ENCODE measurements at places on chromosomes 7 and 10.

DNA sequence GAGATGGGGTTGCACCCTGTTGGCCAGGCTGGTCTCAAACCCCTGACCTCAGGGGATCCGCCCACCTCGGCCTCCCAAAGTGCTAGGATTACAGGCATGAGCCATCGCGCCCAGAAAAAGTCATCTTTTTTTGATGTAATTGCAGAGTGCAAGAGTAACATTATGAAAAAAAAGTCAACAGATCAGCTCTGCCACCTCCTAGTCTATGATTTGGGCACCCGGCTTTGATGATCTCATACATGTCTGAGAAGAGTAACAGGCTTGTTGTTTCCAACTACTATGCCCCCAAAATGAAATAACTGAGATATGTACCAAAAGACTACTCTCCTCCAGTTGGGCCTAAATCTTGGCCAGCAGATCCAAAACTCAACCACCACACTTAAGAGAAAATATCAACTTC lies 40.8 kb downstream of the VOPP1 start:
- no peak for DNase-seq

- no peak for DNase-seq
Measured at GRCh38 chr10:103609231-103610082, 116.0 kb downstream of the NEURL1 start.

DNA sequence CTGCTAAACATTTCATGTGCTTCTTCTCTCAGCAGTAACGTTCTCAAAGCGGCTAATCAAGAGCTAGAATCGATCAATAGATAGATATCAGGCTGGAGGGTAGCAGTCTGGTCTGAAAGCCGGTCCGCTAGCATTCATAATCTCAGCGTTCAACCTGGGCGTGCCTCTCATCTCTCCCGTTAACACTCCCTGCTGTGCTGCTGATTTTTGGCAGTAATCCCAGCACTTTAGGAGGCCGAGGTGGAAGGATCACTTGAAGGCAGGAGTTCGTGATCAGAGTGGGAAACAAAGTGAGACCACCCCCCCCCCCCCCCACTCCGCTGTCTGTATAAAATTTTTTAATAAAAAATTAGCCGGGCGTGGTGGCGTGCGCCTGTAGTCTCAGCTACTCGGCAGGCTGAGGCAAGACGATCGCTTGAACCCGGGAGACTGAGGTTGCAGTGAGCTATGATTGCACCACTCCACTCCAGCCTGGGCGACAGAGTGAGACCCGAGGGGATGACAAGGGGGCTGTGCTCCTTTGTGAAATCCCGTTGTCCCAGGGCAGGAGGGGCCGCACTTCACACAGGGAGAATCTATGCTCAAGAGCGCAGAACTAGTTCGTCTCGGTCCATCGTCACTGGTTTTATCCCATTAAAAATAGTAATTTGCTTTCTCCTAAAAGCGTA lies 624 bp upstream of the CEP55 start:
- peak; percentile 18 for DNase-seq

GRCh38 chr10:66228887-66229286 lies 696.9 kb upstream of the LRRTM3 start:
- no peak for DNase-seq

DNA sequence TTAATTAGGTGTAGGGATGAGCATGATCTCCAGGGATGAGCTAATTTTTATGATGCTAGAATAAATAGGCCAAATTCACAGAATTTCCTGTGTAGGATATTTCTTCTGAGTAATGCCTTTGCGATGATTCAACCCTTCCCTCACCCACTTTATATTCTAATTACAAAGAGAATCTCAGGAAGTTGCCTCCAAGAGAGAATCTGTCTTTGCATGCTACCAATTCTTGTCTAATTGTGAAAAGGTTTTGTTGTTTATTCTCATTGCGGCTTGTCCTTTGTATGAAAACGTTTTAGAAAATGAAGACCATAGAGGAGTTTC lies 6.3 kb downstream of the C7orf57 start:
- DNase-seq = no peak

DNA sequence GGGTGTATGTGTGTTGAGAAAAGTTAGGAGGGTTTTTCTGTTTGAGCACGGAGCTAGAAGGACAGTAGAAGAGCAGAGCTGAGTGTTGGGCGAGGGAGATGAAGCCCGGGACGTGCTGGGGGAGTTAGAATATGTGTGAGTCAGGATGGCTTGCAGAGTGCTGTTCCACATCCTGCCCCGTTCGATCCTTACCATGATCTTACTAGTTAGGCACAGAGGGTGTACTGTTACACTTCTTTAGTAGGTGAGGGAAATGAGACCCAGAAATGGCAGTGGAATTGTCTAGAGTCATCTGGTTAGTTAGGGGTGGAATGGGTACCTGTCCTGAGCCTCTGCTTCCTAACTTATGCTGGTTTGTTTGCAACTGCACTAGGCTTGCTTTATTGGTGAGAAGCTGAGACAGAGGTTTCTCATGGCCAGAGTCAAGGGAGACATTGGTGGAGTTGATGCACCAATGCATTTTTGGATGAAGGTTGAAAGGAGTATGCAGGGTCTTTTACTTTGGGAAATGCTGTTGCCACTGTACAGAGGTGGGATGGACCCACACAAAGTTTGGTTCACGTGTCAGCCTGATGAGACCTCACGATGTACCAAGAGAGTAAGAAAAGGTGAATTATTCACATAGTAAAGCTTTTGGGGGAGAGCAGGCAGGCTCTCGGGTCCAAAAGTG lies 42.4 kb downstream of the CCNY start:
- no peak for DNase-seq

DNA sequence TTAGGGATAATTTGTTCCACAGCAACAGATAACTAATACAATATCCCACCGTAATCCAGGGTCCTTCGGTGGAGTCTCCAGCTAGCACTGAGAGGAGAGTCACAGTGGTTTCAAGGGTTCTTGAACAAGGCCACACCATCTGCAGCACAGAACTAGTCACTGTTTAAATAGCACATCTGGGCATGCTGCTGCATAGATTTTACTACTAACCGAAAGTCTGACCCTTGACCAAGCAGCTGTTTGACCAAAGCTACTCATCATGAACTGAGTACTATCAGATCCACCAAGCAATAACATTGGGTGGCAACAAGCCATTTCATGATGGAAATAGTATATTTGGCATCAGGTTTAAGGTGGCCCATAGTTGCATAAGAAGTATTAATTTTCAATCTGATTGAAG lies 53.2 kb downstream of the ANKMY2 start:
- DNase-seq = no peak

DNA sequence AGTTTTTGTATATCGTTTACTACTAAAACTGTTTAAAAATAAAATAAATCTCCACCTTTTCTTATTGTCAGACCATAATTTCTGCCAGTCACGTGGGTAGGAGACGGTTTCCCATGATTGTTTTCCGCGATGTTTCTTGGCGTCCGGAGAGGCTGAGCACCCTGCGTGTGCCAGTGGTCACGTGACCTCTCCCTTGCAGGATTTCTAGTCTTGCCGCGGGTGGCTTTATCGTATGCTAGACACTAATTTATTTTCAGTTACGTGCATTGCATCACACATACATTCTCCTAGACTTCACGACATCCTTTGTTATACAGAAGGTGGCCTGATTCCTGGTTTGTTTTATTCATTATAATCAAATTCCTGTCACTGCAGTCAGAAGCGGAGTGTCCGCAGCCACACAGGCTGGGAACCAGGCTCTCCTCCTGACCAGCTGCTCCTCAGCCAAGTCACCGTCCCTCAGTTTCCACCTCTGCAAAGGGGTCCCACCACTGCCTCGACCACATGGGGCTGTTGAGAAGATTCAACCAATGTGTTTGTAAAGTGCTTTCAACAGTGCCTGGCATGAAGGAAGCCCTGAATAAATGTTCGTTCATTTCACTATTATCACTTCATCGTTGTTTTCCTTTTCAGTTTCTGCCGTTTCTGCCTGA lies 203.2 kb upstream of the PPP2R2D start:
- DNase-seq = no peak

DNA sequence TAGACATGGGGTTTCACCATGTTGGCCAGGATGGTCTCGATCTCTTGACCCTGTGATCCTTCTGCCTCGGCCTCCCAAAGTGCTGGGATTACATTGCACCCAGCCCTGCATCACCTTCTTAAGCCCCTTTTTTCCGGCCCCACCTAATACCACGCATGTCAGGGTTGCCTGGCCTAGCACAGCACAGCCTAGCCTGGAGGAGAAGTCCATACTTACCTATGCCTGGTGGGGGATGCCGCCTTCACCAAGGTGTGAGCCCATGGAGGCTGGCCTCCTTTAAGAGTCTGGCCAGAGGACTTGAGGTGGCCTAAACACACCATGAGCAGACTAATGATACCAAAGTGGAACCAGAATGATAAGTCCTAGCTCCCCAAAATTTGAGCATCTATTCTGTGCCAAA lies 22.0 kb upstream of the CUX1 start:
- no peak for DNase-seq

DNA sequence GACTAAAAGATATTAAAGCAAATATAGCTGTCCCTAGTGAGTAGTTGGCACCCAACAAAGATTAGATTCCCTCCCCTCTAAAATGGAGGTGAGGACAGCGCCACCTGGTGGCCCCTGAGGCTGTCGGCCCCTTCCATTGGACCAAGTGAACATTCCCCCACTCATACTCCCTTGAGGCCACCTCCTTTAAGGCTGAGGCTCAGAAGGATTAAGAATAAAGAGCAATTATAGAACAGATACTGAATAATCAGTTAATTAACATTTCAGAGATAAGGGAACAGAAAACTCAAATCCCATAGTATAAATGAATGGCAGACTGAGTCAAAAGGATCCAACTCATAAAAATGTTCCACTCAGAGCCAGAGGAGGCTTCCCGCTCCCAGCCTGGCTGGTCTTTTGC lies 130.4 kb upstream of the GHITM start:
- DNase-seq = peak; percentile 56

DNA sequence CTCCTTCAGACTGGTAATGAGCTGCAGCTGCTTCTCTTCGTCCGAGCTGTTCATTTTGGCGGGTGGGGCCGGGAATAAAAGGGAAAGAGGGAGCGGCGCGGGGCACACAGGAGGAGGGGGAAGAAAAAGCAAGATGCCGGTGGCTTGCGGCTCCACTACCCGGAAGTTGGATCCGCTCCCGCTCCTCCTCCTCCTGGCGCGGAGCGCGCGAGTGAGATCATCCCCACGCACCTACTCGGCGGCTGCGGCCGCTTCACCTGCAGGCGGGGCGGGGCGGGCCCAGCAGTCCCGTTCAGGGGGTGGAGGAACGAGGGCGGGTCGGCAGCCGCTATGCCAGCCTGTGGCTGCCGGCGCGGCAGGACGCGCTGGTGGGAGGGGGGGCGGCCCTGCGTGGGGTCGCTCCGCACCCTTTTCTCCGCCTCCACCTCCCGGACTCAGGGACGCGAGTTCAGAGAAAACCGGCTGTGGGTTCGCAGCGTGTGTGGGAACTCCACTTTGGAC lies at the start of gene SHTN1:
Gene SHTN1, minus strand, starts transcription at position 162 of the 501 bp plus-strand sequence. Its CDS starts 108 bp downstream, at position 54.
- no peak for DNase-seq
